ENCODE measurements at places on chromosomes 4 and X.

DNA sequence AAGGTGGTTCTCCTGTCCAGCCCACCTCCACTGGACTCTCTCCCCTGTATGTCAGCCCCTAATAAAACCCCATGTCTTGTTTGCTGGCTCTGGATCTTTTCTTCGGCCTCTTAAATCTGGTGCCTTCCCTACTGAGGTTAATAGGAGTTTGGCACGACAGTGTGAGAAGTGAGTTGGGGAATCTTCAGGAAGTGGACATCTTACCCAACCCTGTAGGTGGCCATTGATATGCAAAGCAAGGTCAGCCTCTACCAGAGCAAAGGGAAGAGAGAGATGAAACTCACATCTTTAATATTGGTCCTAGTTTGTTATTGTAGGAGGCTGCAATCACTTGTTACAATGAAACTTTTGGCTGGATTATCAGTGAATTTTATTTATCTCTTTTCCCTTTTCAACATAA, 111.7 kb downstream of the CHRDL1 start:
- no peak for DNase-seq

- no peak for DNase-seq
Observed at GRCh38 chr4:39574946-39575345, 47.7 kb upstream of the UGDH start.

DNA sequence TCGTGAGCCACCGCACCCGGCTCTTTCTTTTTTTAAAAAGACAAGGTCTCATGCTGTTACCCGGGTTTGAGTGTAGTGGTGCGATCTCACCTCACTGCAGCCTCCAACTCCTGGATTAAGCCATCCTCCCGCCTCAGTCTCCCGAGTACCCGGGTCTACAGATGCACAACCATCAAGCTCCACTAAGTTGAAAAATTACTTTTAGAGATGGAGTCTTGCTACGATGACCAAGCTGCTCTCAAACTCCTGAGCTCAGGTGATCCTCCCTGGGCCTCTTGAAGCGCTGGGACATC, 2.0 kb downstream of the SLC25A6 start:
- DNase-seq, result no peak

GRCh38 chr4:25913056-25913850, 767 bp upstream of the SMIM20 start:
- no peak for DNase-seq

GRCh38 chr4:66451741-66452140, 781.5 kb upstream of the EPHA5 start:
- DNase-seq, result no peak

GRCh38 chr4:80206521-80207171, 9.3 kb downstream of the PRDM8 start:
- no peak for DNase-seq

DNA sequence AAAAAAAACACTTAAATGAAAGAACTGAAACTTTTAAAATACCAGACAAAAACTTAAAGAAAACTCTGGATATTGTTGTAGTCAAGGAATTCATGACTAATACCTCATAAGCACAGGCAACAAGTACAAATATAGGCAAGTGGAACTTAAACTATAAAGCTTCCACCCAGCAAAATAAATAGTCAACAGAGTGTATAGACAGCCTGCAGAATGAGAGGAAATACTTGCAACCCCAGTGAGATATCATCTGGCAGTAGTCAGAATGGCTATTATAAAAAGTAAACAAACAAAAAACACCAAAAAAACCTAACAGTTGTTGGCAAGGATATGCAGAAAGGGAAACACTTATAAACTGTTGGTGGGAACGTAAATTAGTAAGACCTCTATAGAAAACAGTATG, 9.6 kb upstream of the RPS6KA6 start:
- no peak for DNase-seq

GRCh38 chrX:44908153-44908552, 35.2 kb downstream of the KDM6A start:
- DNase-seq, result no peak

DNA sequence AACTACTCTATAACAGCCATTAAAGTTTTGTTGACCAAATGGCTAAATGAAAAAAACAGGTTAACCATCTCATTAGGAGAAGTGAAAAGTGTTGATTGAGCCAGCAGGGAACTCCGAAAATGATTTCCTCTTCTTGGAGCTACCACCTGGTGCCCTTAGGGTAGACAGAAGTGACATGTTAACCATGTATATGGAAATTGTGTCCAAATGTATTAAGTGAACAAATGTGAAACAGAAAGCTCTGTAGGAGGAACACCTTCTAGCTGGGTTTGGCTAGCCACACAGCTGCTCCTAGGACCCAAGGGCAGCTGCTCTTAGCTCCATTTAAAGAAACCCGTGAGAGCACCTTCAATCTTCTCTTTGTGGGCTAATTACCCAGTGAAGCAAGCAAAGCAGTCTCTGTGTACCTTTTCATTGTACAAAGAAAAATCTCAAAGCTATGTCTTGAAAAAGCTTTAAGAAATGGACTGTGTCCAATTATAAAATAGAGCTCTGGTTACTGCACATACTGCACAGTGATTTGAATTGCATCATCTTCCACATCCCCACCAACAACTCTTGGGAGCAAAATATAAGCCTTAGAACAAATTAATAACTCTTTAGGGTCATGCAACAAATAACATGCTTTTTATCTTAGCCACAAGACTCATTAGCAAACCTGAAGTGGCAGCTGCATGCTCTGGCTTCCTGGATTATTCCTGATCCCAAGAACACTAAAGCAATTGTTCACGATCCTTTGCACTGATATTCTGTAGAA, 59.2 kb upstream of the PARM1 start:
- DNase-seq, result no peak

DNA sequence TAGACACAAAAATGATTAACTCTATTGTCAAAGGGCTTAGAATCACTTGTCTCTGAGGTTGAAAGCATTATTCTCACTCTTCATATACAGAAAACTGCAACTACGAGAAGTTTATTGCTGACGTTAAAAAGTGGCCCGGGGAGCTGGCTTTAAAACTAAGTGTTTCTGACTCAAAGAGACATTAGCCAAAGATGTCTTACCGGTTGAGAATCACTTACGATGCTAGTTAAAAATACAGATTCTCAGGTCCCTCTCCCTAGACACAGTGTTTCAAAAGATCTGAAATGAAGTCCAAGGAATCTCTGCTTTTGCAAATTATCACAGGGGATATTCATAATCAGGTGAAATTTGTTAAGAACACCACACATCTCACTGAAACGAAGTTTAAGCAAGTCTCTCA, 1.2 kb downstream of the GNPDA2 start:
- DNase-seq, result no peak

DNA sequence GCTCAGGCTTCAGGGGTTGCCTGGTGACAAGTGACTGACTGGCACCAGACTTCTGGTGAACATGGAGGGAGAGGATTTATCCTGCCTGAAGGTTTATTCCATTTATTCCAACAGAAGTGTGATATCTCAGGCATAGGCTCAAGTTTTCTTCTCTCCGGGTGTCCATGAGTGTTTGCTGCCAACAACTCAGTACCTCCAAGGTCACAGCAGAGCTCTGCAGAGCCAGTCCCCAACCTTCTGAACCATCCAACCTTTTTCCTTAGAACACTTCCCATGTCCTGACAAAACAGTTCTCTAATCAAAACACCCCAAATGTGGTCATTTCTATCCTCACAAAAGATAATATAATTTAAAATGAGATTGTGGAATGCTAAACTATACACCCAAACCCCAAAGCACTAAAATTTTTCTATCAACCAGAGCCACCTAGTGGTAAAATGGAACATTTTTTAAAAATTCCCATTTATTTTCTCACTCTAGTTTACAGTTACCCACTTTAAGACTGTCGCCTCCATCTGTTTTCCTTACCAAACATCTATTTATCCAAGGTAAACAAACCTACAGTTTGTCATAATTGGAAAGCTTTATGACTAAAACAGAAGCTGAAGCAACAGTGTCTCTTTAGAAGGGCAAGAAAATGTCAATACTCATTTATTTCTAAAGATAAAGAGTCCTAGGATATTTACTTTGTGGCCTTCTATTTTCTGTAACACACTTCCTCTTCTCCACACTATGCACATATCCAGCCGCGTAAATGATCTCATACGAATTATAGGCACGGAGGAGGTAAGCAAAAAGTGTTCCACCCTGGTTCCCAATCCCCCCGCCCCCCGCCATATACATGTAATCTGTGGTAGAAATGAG, 39.5 kb downstream of the TMEM154 start:
- peak; percentile 20 for DNase-seq

DNA sequence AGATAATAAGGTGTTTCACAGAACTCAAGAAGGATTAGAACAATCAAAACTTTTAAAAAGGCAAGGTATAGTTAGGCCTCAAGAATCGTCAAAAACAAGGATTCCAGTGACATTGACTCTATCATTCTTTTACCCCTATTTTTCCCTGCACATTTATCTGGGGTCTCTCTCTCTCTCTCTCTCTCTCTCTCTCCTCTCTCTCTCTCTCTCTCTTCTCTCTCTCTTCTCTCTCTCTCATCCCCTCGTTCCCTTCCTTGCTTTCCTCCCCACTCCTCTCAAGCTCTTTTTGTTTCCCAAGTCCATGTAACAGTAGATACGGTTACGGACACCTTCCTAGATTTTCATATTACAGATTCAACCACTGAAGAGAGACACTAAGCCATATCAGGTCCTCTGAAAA, 3.2 kb upstream of the TMLHE start:
- no peak for DNase-seq

GRCh38 chrX:16457239-16457638, 192.7 kb upstream of the S100G start:
- DNase-seq, result no peak

DNA sequence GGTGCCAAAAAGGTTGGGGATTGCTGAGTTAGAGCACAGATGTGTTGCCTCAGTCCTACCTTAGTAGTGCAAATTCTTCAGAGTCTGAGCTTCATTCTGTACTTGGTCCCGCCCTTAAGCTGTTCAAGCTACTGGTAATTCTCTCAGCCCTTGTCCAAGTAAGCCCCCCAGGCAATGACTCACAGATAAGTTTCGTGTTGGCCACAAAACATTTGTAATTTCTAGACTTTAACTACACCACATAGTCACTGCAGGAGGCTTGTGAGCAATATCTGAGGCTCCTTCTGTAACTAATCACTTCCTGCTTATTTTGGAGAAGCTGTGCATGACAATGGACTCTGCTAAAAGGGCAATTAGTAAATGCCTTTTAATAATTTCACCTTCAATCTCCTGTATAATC, 1420.5 kb downstream of the PCDH7 start:
- no peak for DNase-seq

DNA sequence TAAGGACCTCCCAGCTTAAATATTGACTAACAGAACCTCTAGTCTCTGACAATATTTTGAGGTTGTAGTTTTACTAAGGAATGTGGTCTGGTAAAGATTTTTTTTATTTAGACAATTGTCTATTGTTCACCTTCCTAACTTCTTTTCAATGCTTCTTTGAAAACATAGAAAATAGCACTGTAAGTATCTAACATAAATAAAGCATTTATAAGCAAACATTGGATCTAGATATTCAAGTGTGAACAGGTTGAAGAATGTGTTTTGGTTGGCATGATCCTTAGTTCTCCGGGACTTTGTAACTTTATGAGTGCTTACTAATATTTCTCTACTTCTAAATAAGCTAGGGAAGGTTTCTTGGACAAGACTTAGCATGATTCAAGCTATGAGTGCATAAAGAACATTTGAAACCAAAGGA, 285.4 kb upstream of the ARSJ start:
- DNase-seq, result no peak

GRCh38 chrX:6961286-6962005, 186.1 kb upstream of the STS start:
- DNase-seq, result no peak

GRCh38 chr4:141797966-141798365, 161.6 kb downstream of the IL15 start:
- no peak for DNase-seq

DNA sequence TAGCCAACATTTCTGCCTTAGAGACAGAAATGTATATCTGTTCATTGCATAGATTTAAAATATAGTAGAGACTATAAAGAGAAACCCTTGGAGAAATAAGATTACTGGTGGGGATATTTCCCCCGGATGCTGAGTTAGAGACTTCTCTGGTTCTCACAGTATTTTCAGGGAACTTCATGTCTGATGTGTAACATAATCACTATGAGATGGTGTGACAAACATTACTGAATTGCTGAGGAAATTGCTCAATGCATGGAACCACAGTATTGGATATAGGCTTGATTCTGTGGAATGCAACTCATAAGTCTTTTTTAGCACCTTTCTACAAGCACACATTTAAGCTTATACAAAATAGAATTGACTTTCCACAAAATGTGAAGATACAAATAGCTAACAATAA, 152.7 kb downstream of the SOWAHB start:
- no peak for DNase-seq

- peak; percentile 53 for DNase-seq
Observed at GRCh38 chr4:124111922-124112321, 600.6 kb downstream of the ANKRD50 start.

GRCh38 chr4:57184378-57185029, 74.3 kb upstream of the IGFBP7 start:
- no peak for DNase-seq

DNA sequence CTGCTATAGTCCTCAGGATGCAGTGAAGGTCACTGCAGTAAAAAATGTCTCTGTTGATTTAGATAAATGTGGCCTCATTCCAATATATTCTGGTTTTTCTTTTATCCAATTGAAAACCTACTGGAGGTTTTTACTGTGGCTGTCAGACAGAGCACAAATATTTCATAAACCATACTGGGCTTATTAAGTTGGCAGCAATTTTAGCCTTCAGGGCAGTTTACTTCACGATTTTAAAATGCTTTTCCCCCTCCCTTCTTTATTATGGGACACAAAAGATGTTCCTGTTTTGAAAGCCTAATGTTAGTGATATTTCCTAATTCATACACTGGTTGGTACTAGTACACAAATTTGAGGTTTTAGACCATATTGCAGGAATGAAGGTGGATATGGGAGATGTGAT, 939.4 kb downstream of the C4orf33 start:
- DNase-seq, result no peak

GRCh38 chr4:139890816-139891215, 225.2 kb downstream of the MGST2 start:
- DNase-seq, result no peak

GRCh38 chrX:49270249-49270921, 792 bp downstream of the PPP1R3F start:
- peak; percentile 5 for DNase-seq

DNA sequence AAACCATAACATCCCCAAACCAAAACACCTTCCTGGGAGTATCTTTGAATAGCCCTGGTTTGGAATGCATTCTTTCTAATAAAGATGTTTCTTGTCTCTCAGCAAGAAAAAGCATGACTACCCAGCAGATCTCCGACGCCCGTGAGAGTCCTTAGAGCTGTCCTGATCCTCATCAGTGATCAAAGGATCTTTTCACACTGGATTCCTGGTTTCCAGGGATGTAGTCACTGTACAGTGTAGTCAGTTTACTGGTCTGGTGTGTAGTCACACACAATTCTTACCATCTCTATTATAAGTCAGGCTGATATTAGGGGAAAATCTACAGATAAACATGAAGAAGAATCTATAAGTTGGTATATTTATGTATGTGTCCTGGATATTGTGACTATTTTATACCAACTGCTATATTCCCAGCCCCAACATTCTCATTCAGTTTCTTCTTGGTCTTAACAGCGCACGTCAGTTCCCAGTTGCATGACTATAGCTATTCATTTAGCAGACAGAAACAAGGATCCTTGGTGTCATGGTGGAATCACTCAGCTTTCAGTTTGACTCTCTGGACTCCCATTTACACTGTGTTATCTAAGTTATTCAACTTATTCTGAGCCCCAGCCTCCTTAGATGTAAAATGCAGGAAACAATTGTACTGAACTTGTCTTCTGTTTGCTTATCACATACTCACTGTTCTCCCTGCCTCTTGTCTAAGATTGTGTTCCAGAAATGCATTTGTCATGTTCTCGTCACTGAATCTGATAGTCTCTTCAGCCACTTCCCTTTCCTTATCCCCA, 68.3 kb downstream of the SLIT2 start:
- DNase-seq, result no peak
